ENCODE measurements at places on chromosomes 5 and 9.
A peak's percentile ranks its signal among the peaks of the same experiment; 100 is the strongest.

- DNase-seq, result peak; percentile 13
These were observed 7.1 kb upstream of the AFAP1L1 start for GRCh38 chr5:149264439-149265067.

DNA sequence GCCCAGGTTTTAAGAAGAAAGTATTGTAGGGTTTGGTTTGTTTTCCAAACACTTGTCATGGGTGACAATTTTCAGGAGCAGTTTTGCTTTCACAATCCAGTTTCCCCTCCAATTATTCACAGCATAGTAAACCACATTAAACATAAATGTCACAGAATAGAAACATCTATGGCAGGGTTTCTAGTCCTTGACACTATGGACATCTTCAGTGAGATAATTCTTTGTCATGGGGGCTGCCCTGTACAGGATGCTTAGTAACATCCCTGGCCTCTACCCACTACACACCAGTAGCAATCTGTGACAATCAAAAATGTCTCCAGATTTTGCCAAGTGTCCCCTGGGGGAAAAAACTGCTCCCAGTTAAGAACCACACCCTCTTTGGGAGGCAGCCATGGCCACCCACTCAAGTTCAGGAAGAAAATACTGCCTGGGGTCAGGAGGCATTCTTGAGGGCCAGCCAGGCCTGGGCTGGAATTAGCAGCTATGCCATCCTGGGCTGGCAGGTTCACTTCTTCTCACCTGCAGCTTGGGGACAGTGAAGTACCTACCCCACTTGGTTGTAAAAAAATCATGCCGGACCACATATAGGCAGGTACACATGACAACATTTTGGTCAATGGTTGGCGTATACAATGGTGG lies 116.3 kb downstream of the HSD17B3 start:
- no peak for DNase-seq

DNA sequence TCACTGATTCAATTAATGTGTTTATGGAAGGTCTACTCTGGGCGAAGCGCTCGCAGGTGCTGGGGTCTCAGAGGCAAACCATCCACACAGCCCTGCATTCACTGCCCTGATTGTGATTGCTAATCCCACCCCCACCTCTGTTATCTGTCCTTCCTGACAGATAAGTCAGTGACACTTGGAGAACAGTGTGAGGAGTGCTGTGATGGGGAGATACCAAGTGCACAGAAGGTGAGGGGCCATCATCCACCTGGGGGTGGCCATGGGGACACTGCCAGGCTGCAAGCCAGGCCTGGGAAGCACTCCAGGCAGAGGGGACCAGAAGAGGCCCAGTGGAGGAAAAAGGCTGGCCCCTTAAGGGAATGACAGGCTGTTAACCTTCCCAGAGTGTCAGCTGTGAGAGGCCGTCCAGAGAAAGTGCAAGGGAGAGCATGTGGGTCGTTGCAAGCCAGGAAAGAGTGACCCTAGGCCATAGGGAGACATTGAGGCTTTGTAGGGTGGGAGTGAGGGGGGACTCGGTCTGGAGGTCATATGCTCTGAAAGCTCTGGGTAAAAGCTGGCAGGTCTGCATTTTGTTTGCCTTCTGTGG lies 18.0 kb downstream of the IL9 start:
- no peak for DNase-seq

DNA sequence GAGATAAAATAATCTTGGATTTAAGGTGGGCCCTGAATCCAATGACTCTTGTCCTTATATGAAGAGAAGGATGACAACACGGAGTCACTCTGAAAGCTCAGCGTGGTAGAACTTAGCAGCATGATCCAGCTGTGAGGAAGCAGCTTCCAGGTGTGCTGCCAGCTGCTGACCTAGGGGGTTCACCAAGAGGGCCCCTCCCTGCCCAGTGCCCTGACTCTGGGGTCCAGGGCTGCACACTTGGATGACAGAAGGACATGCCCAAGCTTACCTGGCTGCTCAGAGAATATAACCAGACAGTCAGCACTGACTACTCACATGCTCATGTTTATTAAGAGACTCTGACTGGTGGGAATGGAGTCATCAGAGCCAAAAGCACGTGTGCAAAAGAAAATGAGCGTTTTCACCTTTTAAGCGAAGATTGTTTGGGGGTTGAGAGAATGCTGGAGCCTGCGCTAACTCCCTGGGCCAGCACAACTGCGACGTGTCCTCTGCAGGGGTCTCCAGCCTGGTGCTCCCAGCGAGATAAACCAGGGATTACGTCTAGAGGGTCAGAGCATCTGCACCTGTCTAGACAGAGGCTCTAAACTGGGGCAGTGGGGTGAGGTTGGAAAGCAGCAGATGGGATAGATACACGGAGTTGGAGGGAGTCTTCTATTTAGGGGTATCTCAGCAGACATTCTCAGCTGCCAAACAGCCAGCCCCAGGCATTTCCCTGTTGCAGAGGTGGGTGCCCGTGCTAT lies 41.3 kb downstream of the ROPN1L start:
- no peak for DNase-seq

GRCh38 chr9:117317192-117317591 lies 97.7 kb downstream of the ASTN2 start:
- no peak for DNase-seq

DNA sequence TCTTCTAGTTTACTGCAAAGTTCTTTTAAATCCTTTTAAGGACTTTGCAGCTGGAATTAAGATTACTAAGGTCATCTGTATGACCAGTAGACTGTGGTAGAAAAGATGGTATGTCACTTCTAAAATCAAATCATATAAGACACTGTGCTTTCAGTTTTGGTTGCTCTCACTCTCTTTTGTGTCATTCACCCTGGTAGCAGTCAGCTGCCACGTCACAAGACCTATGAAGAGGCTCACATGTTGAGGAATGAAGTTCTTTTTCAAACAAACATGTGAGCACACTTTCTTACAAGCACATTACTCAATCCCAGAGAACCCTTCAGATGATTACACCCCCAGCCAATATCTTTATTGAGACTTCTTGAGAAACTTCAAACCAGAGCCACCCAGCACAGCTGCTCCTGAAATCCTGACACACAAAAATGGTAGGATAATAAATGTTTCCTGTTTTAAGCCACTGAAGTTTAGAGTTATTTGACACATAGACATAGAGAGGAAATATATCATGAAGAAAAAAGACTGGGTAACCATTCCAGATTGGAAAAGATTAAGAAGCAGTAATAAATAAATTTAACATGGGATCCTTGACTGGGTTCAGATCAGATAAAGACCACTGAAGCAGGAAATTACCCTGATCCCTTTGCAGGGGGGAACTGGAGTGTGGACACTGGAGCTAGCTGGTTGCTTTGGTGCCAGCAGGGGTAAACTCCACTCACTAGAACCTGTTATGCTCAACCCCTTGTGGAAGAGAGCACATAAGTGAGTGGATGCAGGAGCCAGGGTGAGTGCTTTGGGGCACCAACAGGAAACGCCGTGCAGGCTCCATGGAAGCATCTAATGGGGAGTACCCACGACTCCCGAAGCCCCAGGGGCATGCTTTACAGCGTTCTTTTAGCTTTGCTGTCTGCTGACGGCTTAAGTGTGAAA lies 64.1 kb downstream of the SLCO4C1 start:
- DNase-seq, result no peak

GRCh38 chr5:170380361-170380951 lies 8.7 kb downstream of the KCNMB1 start:
- no peak for DNase-seq

GRCh38 chr5:66511491-66511890 lies 84.7 kb upstream of the MAST4 start:
- DNase-seq, result no peak

GRCh38 chr9:87657190-87657589 lies 68.7 kb upstream of the CTSL start:
- no peak for DNase-seq

DNA sequence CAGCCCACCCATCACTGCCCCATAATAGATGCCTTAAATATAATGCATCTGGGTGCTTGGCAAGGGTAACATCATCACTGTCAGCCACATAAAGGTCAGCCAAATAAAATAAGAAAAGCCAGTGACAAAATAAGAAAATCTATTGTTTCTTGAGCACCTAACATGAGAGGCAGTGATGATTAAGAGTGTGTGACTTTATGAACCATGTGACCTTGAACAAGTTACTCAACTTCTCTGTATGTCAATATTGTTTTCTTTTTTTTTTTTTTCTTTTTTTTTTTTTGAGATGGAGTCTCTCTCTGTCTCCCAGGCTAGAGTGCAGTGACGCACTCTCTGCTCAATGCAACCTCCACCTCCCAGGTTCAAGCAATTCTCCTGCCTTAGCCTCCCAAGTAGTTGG lies 98.7 kb downstream of the CDK5RAP2 start:
- no peak for DNase-seq

DNA sequence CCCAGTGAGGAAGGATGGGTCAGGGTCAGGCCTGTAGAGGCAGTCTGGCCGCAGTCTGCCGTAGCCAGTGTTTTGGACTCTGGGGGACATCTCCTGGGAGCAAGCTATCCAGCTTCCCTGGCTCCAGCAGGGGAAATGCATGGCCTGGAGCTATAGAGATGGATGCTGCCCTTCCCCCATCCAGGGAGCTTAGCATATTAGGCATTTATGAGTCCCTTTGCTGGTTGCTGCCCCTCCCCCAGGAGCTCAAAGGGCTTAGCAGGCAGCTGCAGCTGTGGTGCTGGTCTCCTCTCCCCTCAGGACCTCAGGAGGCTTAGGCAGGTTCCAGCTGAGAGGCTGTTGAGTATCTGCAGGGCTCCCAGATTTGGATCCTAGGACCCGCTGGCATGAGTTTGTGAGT lies 1158.7 kb downstream of the DTWD2 start:
- DNase-seq, result no peak

GRCh38 chr5:5784101-5784500 lies 361.6 kb downstream of the ICE1 start:
- DNase-seq, result no peak

- peak; percentile 33 for DNase-seq
These were observed 899 bp upstream of the RAPGEF6 start for GRCh38 chr5:131635684-131636572.

DNA sequence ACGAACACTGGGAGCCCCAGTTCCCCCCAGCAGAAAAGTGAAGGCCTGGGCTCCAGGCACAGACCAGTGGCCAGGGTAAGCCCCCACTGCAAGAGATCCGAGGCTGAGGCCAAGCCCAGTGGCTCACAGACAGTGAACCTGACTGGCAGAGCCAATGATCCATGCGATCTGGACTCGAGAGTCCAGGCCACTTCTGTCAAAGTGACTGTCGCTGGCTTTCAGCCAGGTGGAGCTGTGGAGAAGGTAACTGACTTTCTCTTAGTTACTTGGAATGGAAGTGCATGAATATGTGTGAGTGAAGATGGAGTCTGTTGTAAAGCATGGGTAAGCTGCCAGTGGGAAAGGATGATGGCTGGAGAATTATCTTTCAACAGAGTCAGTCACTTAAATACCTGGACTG lies 99.7 kb downstream of the GOLPH3 start:
- DNase-seq, result no peak

DNA sequence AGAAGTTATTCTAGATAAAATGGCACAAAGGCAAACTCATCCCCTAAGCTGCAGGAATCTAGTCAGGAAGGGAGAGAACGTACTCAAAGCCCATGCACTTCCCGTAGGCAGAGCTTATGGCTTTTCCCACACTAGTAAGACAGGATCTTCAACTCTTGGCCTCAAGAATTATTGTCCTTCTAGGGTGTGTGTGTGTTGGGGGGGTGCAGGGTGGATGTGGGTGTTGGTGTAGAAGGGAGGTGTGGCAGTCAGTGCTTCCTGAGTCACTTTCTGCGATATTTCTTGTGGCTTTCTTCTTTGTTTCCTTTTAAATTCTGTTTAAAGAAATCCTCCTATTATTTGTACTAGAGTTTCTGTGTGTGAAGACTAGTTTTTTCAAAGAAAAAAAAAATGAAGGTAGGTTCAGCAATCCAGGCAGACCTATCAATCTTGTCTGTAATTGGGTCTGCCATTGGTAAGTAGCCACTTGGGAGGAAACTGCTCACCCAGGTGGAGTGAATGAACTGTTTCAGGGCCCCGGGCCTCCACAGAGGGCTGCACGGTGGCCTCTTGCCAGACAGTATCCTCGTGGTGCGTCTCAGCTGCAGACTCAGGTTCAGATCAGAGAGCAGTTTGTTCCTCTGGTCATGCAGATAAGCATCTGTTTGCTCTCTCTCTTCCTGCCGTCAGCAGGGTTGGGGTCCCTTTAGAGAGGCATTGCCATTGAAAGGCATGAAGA lies 131.9 kb downstream of the NPR3 start:
- DNase-seq, result no peak

DNA sequence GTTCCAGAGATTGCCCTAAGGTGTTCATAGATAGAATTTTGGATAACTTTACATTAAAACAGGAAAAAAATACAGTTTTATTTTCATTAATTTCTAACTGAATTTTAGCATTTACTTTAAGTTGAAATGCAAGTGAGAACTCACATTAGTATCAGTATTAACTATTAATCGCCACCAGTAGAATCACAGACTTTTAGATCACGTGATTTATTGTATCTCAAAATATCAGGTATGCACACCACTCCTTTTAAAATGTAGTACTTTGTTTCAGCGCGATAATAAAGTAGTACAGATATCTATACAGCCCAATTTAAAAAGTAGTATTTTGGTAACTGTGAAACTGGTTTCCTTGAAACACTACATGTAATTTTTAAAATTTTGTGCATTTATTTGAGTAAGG lies 978.7 kb downstream of the DNAH5 start:
- no peak for DNase-seq

- DNase-seq, result no peak
These were observed 860.1 kb upstream of the TYRP1 start for GRCh38 chr9:11833056-11833455.

DNA sequence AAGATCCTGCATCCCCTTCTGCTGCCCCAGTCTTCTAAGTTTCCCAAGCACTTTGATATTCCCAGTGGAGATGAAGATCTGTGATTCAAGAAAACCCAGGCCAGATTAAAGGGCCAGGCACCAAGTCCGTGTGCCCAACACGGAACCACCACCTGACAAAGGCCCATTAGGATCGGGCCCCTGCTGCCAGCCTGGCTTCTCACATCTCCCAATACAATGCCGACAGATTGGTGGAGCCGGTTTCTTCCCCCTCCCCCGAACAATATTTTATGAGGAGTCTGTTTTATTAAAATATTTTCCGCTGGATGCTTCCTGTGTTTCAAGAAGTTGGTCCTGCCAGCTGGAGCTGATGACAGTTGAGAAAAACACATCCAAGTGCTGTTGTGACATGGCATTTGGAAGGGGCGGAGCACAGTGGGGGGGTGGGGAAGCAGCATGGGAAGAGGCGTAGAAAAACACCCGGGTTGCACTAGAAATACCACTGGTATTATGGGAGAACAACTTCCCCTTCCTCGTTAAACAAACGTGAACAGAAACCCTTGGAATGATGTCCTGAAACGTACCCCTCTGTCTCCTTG lies 45.0 kb downstream of the CRB2 start:
- DNase-seq, result no peak

GRCh38 chr9:121562301-121562700 lies 62.7 kb upstream of the GGTA1 start:
- DNase-seq, result no peak

DNA sequence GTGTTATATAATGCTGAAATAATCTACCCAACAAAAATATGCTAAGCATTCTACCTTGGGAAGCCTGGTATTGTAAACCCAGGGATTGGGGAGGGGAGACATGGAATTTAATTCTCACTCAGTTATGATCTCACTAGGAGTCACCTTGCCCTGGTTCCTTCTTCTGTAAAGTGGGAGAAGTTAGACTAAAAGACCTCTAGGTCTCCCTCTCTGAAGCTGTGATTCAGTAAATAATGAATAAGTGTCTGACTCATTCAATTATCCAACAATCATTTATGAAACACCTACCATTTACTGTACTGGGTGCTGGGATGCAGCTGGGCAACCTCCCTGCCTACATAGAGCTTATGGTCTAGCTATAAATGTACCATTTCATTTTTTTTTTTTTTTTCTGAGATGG lies 20.2 kb upstream of the SPARC start:
- DNase-seq, result no peak

- no peak for DNase-seq
These were observed 569 bp downstream of the CAMK4 start for GRCh38 chr5:111224561-111225345.
